ENCODE measurements at places on chromosomes 2 and 18.

DNA sequence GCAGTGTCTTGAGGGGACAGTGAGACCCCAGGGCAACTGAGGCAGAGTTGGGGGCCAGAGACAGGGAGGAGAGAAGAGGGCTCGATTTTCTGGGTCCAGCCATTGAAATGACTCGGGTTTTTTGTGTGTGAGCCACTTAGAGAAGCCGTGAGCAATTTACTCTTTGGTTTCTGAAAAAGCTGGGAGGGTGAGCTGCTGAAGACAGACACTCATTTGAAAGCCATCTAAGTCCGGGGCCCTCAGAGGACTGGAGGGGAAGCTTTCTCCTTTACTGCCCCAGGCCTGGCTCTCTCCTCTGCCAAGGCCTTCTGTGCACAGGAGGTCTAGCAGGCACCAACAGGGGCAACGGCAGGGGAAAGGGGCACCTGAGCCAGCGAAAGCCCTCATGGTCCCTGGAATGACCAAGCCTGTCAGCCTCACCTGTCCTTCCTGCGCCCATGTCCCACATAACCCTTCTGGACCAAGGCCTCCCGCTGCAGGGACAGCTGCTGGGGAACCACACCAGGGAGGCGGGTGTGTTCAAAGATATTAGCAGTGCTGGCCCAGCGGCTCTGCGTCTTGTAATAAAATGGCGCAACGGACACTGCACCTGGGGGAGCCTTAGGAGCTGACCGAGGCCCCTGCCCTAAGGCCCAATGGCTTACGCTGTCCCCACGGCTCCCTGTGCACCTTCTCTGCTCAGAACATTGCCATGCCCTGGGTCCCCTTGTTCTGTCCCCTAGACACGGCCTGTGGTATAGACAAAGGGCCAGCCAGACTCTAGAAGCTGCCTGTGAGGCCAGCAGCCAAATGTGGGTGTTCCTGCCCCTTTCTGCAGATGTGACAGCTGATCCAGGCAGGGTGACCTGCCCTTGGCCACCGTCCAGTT lies 45.8 kb downstream of the HS6ST1 start:
- DNase-seq = peak; percentile 25

- no peak for DNase-seq
Measured at GRCh38 chr2:155517362-155517761, 815.2 kb downstream of the NR4A2 start.

DNA sequence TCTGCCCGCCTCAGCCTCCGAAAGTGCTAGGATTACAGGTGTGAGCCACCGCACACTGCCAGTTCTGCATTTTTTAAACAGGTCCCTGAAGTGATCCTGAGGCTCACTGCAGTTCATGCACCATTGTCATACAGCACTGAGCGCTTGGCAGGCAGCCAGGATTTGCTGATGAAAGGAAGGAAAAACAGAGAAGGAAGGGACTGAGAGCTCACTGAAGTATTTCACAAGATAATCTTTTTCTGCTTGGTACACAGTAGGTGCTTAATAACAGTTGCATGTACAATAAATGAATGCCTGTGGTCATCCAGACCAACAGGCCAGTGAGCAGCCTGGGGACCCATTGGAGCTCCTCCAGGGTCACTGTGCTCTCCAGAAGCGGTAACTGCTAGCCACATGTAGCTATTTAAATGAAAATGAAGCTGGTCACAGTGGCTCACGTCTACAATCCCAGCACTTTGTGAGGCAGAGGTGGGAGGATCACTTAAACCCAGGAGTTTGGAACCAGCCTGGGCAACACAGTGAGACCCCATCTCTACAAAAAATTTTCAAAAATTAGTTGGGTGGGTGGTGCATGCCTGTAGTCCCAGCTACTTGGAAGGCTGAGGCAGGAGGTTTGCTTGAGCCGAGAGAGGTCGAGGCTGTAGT lies 33.1 kb upstream of the SMAD7 start:
- peak; percentile 88 for DNase-seq

DNA sequence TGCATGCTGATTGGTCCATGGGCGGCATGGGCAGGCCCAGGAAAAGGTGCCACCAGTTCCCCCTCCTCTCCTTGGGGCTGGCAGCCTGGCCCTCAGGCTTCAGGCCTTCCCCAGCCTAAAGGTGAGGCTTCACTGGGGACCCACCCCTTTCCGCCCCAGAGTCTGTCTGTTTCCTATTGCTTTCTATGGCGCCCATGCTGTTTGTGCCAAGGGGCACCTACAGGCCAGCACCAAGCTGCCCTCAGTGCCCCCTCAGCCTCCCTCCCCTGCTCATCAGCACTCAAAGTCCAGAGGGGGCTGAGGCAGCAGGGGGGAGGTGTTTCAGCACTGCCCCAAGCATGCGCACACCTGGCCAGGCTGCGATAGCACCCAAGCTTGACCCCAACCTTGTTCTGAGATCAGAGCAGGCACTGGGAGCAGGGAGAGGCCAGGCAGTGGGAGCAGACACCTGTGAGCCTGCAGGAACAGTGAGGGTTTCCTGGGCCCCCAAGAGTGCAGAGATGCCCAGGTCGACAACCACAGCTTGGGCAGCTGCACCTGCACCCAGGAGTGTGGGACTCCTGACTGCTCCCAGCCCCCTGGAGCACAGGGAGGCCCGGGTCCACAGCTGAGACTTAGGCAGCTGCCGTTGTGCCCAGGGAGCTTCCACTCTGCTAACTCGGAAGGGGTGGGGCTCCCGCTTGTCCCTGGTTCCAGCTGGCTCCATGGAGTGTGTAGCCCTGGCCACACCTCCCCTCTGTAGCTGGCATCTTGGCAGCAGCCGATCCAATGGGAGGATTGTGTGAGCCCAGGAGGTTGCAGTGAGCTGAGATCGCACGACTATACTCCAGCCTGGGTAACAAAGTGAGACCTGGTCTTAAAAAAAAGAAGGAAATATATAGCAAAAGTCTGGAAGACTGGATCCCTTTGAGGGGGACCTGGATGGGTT lies 69.1 kb downstream of the NCAPH start:
- DNase-seq = peak; percentile 60

- no peak for DNase-seq
Measured at GRCh38 chr18:23538870-23539269, 35.6 kb downstream of the RMC1 start.

- DNase-seq = no peak
Measured at GRCh38 chr2:145984580-145984979, 1464.7 kb upstream of the ZEB2 start.

DNA sequence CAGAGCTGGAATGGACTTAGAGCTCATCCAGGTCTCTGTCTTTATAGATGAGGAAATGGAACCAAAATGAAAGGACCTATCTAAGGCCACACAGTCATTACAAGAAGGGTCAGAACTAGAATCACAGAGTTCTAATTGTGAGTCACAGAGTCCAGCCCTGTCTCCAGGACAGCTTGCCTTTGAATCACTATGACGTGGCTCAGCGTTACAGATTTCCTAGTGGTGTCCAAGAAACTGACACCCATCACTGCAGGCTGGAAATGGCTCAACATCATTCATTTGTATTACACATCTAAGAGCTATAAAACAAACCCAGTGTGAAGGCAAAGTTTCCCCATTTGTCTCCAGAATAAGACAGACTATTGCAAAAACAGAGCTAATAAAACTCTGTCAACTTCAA lies 164.3 kb upstream of the SIX2 start:
- no peak for DNase-seq

- peak; percentile 94 for DNase-seq
Measured at GRCh38 chr2:175004980-175005732, at the start of gene CHN1. CHN1 (minus strand) TSS chr2:175005381; CDS start chr2:175004912, 469 bp downstream.

- DNase-seq = no peak
Measured at GRCh38 chr2:25920336-25920735, 42.0 kb upstream of the ASXL2 start.

GRCh38 chr18:56542476-56542875 lies 95.9 kb downstream of the TXNL1 start:
- DNase-seq = no peak

GRCh38 chr2:150388289-150388625 lies 99.2 kb downstream of the RND3 start:
- DNase-seq = no peak

GRCh38 chr2:168344706-168345105 lies 97.3 kb upstream of the STK39 start:
- DNase-seq = no peak

GRCh38 chr2:97970293-97971060 lies 25.3 kb downstream of the TMEM131 start:
- no peak for DNase-seq
